Osteoblast (primary cell): ENCODE measurements at places on chromosomes 2 and 18. TPM values are rescaled to one million over a fixed set of nuclear protein-coding genes. Genes with fewer than 3 reads are reported as not detected.

- DNase-seq, result peak; percentile 91
Observed at GRCh38 chr18:48002933-48003365, 72.5 kb upstream of the SMAD2 start.

GRCh38 chr2:74528600-74529356 is 728 bp downstream of the AUP1 start:
- DNase-seq, result peak; percentile 66

DNA sequence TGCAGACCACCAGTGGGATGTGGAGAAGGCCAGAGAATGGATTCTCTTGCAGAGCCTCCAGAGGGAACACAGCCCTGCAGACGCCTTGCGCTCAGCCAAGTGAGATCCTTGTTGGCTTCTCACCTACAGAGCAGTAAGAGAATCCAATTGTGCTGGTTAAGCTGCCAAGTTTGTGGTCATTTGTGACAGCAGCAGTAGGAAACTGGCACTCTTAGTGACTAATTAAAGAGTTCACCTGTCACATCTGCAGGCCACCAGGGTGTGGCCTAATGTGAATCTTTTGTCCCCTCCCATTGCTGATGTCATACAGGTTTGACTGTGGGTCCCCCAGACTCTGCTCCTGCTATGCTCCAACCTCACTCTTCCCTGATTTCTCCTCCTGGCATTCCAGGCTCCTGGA is 235.9 kb downstream of the TFCP2L1 start:
- DNase-seq, result no peak

The TEKT4 gene
- total RNA-seq, result not detected in 2 replicates

The MATN3 gene
- total RNA-seq, result 1.4 and 2.4 TPM in 2 replicates

The DIPK1C gene
- total RNA-seq, result not detected in 2 replicates
